ENCODE measurements at places on chromosomes 5 and 9. TPM values are rescaled to one million over a fixed set of nuclear protein-coding genes. Genes with fewer than 3 reads are reported as not detected.

DNA sequence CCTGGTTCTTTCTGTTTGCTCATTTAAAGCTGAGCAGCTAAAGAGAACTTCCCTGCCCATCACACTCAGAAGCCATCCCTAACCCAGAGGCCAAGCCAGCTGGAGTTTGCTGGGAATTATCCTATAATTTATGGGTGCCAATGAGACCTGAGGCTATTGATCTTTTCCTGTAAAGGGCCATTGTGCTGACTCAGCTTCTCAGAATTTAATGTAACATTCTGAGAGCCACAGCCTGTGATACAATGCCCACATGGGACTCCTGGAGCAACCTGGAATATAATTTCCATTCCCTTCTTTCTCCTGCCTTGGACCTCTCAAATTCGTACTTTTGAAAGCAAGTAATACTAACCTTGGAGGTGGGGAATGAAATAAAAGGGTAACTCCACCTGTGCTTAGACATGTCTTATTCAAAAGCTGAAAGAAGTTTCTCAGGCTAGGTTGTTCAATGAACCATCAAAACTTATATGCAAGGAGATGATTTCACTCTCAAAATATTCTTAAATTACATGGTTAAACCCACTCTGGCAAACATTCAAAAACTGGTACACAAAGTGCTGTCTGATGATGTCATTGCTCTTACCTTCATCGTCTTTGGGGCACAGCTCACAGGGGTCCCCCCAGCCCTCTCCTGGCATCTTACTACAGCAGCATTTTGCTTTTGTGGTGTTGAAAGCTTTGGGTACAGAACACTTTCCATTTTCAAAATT is 206.7 kb downstream of the SLC12A2 start:
- no peak for DNase-seq

GRCh38 chr5:99349787-99350186 is 421.0 kb upstream of the CHD1 start:
- DNase-seq: no peak

DNA sequence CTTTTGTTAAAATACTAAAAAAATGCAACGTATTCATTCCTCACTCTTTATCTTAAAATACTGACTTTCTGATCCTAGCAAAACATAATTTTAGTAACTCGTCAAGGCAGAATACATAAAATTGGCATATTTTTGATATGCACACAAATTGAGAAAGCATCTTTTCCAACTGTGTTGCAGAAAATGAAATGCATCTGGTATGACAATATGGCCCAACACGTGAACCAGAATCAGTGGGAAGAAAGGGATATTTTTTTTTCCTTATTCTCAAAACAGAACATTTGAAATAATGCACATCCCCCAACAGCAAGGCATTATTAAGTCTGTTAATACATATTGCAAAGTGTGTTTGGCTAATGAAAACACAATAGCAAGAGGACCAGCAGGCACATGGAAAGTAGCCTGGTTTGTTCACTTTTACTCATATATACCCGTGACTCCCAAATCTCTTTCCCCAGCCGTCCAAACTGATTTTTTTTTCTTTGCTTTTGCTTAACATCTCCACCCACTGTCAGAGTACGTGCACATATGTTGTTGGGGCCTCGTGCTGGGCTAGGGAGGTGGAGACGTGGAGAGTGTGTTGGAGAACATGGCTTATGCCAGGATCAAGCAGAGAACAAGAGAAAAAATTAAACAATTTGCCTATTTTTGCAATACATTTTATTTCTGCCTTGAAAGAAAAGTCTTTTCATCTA is 4.3 kb downstream of the MCTP1 start:
- no peak for DNase-seq

DNA sequence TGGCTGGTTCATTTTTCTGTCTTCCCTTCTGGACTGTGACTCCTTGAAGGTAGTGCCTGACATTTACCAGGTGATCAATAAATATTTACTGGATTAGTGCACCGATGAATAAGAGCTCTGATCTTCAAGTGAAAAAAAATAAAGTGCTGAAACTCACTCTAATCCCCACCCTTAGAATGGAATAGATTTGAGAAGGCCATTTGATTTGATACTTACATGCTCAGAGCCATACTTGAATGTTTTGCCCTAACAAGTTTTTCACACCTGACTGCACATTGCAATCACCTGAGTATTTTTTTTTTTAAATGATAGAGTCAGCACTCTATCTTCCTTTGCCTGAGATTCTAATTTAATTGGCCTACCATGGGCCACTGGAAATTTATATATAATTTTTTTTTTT is 105.7 kb downstream of the LRRC70 start:
- DNase-seq: no peak

- DNase-seq: no peak
Measured at GRCh38 chr9:26937816-26938371, 9.1 kb downstream of the PLAA start.

- DNase-seq: no peak
Measured at GRCh38 chr5:10153394-10153793, 96.3 kb downstream of the ATPSCKMT start.

GRCh38 chr9:1881708-1882295 is 133.3 kb upstream of the SMARCA2 start:
- no peak for DNase-seq

GRCh38 chr9:77176686-77177142 is 620 bp upstream of the VPS13A start:
- no peak for DNase-seq

Gene CCL21
- polyA plus RNA-seq: 9.2 TPM

Gene SEMA6A
- 43.9 TPM for polyA plus RNA-seq

Gene PRELID2
- polyA plus RNA-seq: 3.6 TPM

Gene CCNI2
- 1.3 TPM for polyA plus RNA-seq

Gene STK10
- 15.8 TPM for polyA plus RNA-seq

Data from forelimb muscle (tissue), 1 donor.